Calu3 (cell line): ENCODE measurements at places on chromosomes 4 and X.

GRCh38 chr4:174713181-174713580, 115.9 kb downstream of the GLRA3 start:
- no peak for DNase-seq

DNA sequence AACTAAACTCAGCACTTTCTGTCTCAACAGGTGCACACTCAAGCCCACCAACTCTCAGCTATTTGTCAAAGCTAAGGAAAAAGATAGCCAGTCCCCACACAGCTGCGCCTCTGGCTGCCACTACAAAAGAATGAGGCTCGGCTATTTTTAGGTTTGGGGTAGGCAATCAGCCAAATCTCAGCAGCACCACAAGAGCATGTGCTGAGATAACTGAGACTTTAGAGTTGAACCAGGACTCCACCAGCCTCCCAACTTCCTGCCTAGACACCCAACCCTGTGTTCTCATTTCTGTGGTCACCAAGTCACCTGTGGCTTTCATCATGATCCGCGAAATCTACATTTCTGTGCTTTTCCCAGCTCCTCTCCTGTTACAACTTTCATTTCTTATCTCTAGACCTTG, 28.0 kb downstream of the DMD start:
- peak; percentile 7 for DNase-seq

GRCh38 chr4:73731968-73732610, 8.3 kb upstream of the CXCL8 start:
- DNase-seq: no peak

DNA sequence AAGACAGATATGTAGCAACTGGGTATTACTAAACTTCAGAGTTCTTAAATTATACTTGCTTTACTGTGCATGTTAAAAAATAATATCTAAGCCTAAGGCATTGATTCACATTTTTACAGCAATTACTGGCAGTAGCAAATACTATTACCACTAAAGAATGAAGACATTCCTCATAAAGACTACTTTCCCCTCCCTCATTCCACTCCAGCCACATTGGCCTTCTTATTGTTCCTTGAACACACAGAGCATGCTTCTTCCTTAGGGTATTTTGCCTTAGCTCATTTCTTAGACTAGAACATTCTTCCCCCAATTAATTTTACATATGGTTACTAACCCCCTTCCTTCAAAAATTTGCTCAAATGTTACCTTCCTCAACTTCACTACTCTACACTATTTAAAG, 717.0 kb downstream of the CCSER1 start:
- no peak for DNase-seq

DNA sequence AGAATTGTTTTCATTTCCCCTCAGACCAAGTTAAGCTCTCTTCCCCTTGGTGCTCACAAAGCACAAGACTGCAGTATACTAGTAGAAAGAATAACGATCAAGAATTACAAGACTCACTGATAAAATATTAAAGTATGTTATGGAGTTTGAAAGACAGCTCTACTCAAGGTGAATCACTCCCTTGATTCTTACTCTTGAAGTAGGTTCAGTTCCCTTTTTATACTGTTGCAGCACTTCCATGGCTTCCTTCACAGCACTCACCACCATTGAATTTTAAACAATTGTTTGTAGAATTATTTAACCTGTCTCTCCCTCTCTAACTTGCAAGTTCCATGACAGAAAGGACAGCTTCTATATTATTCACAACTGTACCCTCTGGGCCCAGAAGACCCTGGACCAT, 42.2 kb downstream of the CASK start:
- DNase-seq: no peak

GRCh38 chrX:105865709-105866108, 43.4 kb downstream of the NRK start:
- no peak for DNase-seq

GRCh38 chr4:38759113-38759789, 23.5 kb downstream of the TLR10 start:
- DNase-seq: peak; percentile 45

DNA sequence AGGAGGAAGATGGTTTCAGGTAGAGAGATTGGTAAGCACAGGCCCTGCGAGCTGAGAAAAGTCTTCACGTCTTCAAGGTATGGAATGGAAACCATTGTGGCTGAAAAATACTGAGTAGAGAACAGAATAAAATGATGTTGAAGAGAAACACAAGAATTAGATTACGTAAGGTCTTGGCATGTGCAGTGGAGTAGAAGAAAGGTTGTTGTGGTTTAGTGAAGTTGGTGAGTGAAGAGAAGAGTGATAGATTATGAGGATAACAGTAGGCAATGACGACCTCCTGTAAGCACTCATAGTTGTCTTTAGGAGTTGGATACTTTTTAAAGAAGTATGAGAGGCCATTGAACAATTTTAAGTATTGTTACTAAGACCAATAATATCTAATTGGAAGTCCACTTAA, 642.6 kb downstream of the PCDH7 start:
- DNase-seq: no peak

GRCh38 chrX:133575501-133576136, 160.3 kb upstream of the GPC4 start:
- no peak for DNase-seq

GRCh38 chr4:7052313-7052712, 9.1 kb downstream of the TADA2B start:
- no peak for DNase-seq

GRCh38 chr4:44632733-44633132, 18.7 kb downstream of the YIPF7 start:
- no peak for DNase-seq

- no peak for DNase-seq
Measured at GRCh38 chr4:109675181-109675580, 28.1 kb downstream of the CASP6 start.

DNA sequence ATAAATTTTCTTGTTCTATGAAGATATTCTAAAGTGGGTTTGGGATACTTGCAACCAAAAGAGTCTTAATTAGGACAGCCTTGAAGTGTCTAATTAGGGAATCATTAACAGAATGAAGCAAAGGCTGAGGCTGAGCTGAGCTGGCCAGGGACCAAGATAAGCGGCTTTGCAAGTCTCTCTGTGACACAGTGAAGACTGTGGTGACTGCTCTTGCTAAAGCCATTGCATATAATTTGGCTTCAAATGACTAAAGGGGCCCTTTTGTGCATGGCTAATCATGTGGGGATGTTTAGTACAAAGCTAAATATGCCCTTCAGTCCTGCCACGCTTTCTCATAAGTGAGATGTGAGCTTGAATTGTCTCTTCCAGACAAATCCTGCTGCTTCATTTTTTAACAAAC, 31.2 kb upstream of the GYPA start:
- DNase-seq: no peak

GRCh38 chr4:87416965-87417364, 5.4 kb upstream of the NUDT9 start:
- no peak for DNase-seq

DNA sequence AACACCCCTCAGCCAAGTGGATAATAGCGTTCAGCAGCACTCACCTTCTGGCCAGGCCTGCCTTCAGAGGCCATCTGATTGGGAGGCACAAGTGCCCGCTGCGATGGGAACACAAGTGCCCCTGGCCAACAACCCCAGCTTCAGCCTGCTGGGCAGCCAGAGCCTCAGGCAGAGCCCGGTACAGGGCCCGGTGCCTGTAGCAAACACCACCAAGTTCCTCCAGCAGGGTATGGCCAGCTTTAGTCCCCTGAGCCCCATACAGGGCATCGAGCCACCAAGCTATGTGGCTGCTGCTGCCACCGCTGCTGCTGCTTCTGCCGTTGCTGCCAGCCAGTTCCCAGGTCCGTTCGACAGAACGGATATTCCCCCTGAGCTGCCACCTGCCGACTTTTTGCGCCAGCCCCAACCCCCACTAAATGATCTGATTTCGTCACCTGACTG, 55.9 kb upstream of the MTM1 start:
- no peak for DNase-seq

DNA sequence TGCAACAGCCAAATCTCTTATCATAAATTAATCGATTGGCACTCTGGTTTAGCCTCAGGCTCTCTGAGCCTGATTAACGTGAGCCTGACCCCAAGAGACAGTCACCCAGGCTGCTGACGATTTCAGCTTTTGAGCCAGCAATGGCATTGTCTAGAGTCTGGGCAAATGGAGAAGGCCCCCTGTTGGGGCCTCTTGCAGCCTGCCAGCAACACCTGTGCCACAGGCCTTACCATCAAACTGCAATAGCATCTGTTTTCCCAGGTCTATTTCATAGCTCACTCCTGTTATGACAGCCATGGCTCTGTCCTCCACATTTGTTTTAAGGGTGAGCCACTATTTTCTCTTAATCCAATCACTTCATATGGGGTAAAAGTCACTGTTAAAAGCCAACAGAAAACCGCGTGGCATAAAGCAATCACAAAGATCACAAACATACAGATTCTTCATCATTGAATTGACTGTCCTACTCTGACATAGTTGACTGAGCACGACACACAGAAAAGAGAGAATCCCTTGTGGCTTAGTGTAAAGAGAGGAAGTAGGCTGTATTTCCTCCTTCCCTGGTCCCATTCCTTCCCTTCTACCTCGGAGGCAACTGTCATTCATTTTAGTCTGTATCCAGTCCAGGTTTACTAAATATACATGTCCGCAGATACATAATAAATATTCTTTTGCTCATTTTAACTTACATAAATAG, 47.8 kb downstream of the SLC9A7 start:
- peak; percentile 7 for DNase-seq

DNA sequence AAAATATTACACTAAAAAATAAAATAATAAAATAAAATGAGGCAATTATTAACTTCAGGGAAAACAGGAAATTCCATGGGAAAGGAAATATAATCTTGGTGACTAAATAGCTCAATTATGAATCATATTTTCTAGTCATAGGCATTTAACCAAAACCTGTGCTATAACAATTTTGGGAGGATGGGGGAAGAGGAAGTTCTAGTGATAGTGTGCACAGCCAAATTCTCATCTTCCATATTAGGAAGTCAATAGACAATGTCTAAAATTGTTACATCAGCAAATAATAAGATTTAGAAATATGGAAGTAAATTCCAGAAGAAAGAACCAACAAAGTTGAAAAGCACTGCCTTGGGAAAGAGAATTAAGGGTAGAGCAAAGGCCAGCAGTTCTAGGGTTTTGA, 2.8 kb downstream of the AWAT2 start:
- DNase-seq: no peak

DNA sequence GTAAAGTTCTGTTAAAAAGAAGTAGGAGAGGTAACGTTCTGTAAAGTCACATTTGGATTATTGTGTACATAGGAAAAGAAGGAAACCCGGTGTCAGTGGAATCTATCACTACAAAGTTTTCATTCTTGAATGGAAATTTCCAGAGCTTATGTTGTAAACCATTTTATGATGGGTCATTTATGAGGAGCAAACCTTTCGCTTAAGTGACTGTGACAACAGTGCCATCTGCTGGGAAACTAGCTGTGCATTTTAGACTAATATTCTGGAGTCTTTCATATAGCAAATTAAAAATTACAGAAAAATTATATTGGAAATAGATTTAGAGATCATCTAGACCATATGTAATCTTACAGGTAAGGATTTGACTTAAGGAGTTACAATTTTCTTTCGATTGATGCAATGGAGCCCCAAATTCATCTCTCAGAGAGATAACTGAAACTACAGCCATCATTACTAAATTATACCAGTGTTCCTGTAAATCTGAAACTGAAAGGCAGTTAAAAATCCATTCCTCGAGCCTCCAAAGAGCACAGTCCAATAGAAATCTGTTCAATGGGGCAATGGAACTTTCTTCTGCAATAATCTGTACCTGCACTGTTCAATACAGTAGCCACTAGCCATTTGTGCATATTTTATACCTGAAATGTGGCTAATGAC, 26.9 kb downstream of the ASB9 start:
- DNase-seq: peak; percentile 36

GRCh38 chr4:101763576-101763975, 27.0 kb upstream of the BANK1 start:
- DNase-seq: no peak

GRCh38 chr4:39435659-39436563, 22.8 kb downstream of the RPL9 start:
- no peak for DNase-seq

DNA sequence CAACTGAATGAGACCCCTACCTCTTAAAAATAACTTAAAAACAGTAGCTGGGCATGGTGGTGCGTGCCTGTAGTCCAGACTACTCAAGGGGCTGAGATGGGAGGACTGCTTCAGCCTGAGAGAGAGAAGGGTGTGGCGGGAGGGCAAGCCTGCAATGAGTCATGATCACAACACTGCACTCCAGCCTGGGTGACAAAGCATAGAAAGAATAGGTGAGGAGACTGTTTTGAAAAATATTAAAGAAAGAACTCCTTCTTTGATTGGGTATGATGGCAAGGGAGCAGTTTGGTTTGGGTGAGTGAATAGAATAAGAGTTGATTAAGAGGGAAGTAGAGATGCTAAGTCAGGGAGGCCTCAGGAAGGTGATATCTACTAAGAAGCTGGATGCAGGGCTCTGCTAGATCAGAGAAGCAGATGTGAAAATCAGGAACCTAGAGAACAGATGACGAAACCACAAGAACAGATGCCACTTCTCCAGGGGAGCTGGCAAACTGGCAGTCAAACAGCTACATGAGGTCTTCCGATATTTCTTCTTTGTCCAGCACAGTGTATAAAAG, 318.6 kb downstream of the OPHN1 start:
- DNase-seq: peak; percentile 57

- no peak for DNase-seq
Measured at GRCh38 chr4:138090918-138091676, 151.1 kb downstream of the SLC7A11 start.

DNA sequence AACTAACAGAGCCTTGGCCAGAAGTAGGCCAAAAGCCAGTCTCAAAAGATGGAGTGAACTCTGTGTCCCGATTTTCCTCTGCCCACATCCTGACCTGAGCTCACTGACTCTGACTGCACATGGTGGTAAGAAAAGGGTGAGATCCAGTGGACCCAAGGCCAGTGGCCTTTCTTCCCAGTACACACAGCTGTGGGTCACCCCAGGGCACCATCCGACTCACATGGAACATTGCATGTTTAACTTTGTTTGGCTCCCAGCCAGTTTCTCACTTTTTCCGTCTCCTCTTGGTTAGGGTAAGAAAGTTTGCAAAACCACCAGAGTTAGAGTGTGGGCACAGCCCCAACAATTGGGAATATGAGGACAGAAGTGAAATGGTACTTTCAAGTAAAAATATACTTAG, 69.8 kb downstream of the GAB1 start:
- peak; percentile 1 for DNase-seq

GRCh38 chrX:18297251-18297650, 57.2 kb downstream of the SCML2 start:
- DNase-seq: no peak

DNA sequence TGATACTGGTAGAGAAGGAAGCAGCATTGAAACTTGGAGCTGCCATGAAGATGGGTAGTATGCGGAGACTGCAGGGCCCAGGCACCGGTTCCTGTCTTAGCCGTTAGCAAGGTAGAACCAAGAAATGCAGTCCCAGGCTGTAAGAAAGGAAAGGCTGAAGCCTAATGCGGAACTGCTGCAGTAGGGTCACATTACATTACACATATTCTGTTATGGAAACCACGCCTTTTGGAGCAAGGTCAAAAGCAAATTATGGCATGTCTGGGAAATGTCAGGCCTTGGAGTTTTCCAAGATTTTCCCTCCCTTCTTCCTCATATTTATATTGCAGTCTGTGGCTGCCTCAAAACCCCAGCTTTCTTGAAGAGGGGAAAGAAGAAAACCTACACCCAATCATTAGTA, 204.8 kb upstream of the RASGEF1B start:
- no peak for DNase-seq
